ENCODE measurements at places on chromosomes 4 and X.

- peak; percentile 79 for DNase-seq
Observed at GRCh38 chr4:20341134-20341738, 89.5 kb downstream of the SLIT2 start.

GRCh38 chrX:16185725-16186136 lies 18.4 kb downstream of the MAGEB17 start:
- DNase-seq = no peak

DNA sequence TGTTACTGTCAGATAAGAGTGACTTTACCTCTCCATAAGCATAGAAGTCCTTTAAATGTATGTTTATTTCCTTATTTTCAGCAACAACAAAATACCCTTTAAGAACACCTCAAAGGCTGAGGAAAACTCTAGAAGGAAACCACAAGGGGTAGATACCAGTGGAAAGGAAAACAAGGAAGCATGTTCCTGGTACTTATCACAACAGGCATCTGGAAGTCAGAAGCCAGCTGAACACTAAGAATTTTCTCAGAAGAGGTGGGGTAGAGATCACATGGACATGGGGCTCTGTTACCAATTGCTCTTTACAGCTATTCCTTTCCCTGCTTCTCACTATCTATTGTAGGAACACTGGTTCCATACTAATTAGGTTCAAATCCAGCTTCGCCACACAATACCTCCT lies 51.5 kb upstream of the BEND2 start:
- no peak for DNase-seq

GRCh38 chrX:46849933-46850332 lies 13.1 kb downstream of the RP2 start:
- DNase-seq = no peak

- DNase-seq = no peak
Observed at GRCh38 chrX:153832728-153833127, 2.4 kb upstream of the PDZD4 start.
